Liver (tissue), 10 donors: ENCODE measurements at places on chromosomes 6 and 20.
A peak's percentile ranks its signal among the peaks of the same experiment; 100 is the strongest.

DNA sequence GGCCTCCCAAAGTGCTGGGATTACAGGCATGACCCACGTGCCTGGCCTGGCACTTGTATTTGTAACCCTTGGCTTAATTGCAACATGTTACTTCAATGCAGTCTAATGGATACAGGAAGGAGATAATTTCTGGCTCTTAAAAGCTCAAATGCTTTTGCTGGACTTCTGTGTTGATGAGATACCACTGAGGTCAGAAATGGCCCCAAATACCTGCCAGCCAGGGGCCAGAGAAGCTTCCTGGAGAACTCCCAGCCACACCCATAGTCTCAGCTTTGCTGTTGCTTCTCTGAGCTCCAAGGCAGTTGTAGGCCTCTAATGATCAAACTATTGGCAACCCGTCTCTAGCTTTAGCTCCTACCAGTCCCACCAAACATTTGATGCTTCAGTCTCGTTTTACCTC is 14.2 kb upstream of the ZNFX1 start:
- no peak overlapping the region for H3K27ac ChIP-seq
- no peak for DNase-seq
- H3K4me3 ChIP-seq, result no peak overlapping the region

- peak overlapping the region; percentile 64 for H3K27ac ChIP-seq
- no peak overlapping the region for H3K4me3 ChIP-seq
- no peak for DNase-seq
- H3K4me1 ChIP-seq, result peaks cover 6% of the 10 kb centered on the region
Measured at GRCh38 chr20:19974630-19975435, 42.3 kb upstream of the NAA20 start.

DNA sequence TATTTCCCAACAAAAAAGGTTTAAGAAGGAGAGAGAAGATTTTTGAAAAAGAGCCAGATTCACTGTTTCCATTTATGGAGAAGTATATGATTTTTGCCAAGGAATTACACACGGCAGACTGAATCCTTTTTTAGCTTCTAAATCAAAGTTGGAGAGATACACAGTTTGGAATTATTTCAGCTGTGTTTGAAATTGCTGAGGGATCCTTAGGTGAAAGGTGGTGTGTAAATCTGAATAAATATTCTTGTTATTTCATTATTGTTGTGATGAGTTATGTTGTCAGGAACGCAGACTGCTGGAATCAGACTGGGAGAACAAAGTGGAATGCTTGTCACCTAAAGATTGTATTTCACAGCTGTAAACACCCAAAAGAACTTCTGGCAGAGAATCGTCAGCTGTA is 168.5 kb upstream of the AKIRIN2 start:
- H3K4me1 ChIP-seq, result no peaks in the 10 kb centered on the region
- no peaks in the 10 kb centered on the region for H3K36me3 ChIP-seq
- no peak overlapping the region for H3K27ac ChIP-seq
- no peaks in the 10 kb centered on the region for H3K27me3 ChIP-seq
- DNase-seq, result no peak
- H3K4me3 ChIP-seq, result no peak overlapping the region

GRCh38 chr20:10666221-10667076 is 7.3 kb downstream of the JAG1 start:
- no peaks in the 10 kb centered on the region for H3K36me3 ChIP-seq
- no peak for DNase-seq
- H3K27ac ChIP-seq, result peak overlapping the region; percentile 21
- no peak overlapping the region for H3K4me3 ChIP-seq
- H3K27me3 ChIP-seq, result no peaks in the 10 kb centered on the region

DNA sequence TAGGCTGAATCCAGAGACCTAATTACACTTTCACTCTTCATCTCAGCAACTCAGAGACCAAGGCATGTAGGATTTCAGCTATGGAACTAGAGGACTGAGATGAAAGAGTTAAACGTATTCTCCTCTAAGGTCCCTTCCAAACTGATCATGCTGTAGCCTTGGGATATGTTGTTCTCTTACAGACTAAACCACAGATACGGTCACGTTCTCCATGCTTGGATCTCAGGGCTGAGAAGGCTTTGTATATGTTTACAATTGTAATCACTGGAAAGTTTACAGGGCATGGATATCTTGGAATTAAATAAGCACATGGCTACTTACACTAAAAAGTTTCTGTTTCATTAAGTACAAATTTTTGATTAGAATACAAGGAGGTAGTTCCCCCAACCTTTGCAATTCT is 50.1 kb downstream of the PKIB start:
- no peaks in the 10 kb centered on the region for H3K36me3 ChIP-seq
- no peak overlapping the region for H3K27ac ChIP-seq
- DNase-seq, result no peak
- no peaks in the 10 kb centered on the region for H3K4me1 ChIP-seq
- no peaks in the 10 kb centered on the region for H3K27me3 ChIP-seq

- no peak for DNase-seq
- no peaks in the 10 kb centered on the region for H3K4me1 ChIP-seq
- H3K36me3 ChIP-seq, result no peaks in the 10 kb centered on the region
- H3K27me3 ChIP-seq, result no peaks in the 10 kb centered on the region
- no peak overlapping the region for H3K27ac ChIP-seq
- H3K4me3 ChIP-seq, result no peak overlapping the region
Measured at GRCh38 chr6:83488861-83489260, 23.5 kb upstream of the PRSS35 start.

GRCh38 chr6:109867970-109868358 is 110.1 kb upstream of the GPR6 start:
- H3K36me3 ChIP-seq, result no peaks in the 10 kb centered on the region
- H3K4me3 ChIP-seq, result no peak overlapping the region

- no peaks in the 10 kb centered on the region for H3K36me3 ChIP-seq
- H3K4me3 ChIP-seq, result no peak overlapping the region
- peaks cover 4% of the 10 kb centered on the region for H3K27me3 ChIP-seq
- no peak overlapping the region for H3K27ac ChIP-seq
- DNase-seq, result no peak
Measured at GRCh38 chr6:40755749-40756452, 168.7 kb upstream of the LRFN2 start.

DNA sequence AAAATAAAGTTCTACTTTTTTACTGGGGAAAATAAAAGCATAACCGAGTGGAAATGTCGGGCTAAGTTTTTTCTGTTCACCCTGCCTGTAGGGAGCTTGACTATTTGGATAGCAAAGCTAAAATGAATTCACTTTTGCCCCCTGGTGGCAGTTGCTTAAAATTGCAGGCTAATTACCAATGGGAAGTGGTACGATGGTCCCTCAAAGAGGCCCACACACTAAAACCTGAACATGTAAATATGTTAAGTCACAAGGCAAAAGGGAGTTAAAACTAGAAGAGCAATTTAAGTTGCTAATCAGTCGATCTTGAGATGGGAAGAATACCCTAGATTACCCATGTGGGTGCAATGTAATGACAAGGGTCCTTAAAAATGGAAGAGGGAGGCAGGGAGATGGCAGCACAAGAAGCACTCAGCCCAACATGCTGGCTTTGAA is 916 bp upstream of the SUN5 start:
- no peak overlapping the region for H3K4me3 ChIP-seq
- no peaks in the 10 kb centered on the region for H3K36me3 ChIP-seq
- no peak for DNase-seq
- H3K4me1 ChIP-seq, result no peaks in the 10 kb centered on the region
- no peaks in the 10 kb centered on the region for H3K27me3 ChIP-seq
- no peak overlapping the region for H3K27ac ChIP-seq

- DNase-seq, result peak; percentile 62
- peaks cover 58% of the 10 kb centered on the region for H3K36me3 ChIP-seq
- peaks cover 3% of the 10 kb centered on the region for H3K4me1 ChIP-seq
- H3K27me3 ChIP-seq, result no peaks in the 10 kb centered on the region
Measured at GRCh38 chr20:32155017-32155981, 45.8 kb downstream of the TM9SF4 start.

DNA sequence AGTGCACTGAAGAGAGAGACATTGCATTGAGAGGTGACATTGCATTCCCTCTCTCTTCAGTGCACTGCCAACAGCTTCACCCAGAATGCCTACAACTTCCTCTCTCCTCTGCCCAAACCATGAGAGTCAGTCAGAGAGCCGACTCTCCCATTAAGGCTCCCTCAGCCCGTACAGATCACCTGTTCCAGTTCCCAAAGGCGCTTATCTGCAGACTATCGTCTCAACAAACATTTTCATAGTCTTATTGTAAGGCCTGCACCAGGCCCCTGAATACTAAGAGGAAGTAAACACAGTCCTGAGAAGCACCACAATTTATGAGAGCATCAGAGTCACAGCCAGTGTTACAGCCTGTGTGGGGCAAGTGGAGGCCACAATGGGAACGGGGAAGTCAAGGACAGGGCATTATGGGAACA is 53.7 kb downstream of the GFOD1 start:
- peaks cover 11% of the 10 kb centered on the region for H3K4me1 ChIP-seq
- no peak overlapping the region for H3K27ac ChIP-seq
- H3K27me3 ChIP-seq, result no peaks in the 10 kb centered on the region
- H3K4me3 ChIP-seq, result no peak overlapping the region

- H3K36me3 ChIP-seq, result no peaks in the 10 kb centered on the region
- H3K27me3 ChIP-seq, result no peaks in the 10 kb centered on the region
- no peak for DNase-seq
- no peak overlapping the region for H3K27ac ChIP-seq
- H3K4me1 ChIP-seq, result no peaks in the 10 kb centered on the region
Measured at GRCh38 chr6:45688180-45688579, 310.4 kb upstream of the SUPT3H start.

DNA sequence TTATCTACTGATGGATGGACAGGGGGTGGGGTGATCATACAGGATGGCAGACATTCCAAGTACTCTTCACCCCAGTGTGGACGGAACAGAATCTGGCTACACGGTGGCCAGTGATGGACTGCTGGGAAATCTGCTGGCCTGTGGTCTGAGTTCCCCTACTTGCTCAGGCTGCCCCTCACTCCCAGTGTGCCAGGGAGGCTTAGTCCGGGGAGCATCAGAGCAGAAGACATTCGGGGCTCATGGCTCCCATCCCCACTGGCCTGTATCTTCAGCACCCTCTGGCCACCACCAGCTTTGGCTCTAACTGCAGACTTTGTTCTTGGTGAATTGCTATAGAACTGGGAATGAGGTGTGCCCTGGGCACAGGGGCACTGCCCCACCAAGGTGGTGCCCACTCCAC is 15.3 kb downstream of the TLDC2 start:
- H3K27me3 ChIP-seq, result no peaks in the 10 kb centered on the region
- no peak for DNase-seq
- H3K36me3 ChIP-seq, result peaks cover 14% of the 10 kb centered on the region

DNA sequence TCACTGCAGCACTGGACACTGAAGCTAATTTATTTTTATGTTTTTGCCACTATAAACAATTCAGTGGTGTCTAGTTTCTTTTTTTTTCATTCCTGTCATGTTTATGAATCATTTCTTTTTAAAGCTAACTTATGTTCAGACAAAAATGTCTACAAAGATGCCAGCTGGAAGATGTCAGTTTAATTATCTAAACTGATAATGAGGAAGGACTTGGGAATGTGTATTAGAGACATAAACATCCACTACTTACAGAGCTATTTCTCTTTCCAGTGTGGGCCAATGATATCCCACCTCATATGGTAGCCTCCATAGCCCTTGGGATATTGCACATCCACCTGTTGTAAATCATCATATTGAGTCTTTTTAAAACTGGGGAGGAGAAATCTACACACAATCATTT is 132.1 kb upstream of the FAM184A start:
- H3K4me3 ChIP-seq, result no peak overlapping the region
- peaks cover 18% of the 10 kb centered on the region for H3K4me1 ChIP-seq
- no peak overlapping the region for H3K27ac ChIP-seq
- DNase-seq, result no peak

DNA sequence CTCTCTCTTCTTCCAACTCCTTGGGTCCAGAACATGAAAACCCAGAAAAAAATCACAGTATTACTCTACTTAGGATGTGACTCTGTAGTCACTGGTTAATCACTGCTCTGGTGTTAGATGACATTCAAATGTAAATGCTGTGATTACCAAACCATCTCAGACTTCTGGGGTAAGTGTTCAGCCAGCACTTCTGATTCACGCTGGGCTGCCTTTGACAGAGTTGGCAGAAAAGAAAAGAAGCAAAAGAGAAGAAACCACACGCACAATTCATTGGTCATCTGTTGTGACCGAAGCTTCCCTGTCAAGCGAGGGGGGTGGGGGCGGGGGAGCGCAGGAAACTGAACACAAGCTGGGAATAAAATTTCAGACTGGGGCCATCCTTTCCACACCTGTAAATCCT is 82.7 kb downstream of the PSMG4 start:
- H3K4me3 ChIP-seq, result no peak overlapping the region
- H3K36me3 ChIP-seq, result no peaks in the 10 kb centered on the region
- H3K4me1 ChIP-seq, result peaks cover 7% of the 10 kb centered on the region
- peak overlapping the region; percentile 75 for H3K27ac ChIP-seq
- H3K27me3 ChIP-seq, result no peaks in the 10 kb centered on the region

DNA sequence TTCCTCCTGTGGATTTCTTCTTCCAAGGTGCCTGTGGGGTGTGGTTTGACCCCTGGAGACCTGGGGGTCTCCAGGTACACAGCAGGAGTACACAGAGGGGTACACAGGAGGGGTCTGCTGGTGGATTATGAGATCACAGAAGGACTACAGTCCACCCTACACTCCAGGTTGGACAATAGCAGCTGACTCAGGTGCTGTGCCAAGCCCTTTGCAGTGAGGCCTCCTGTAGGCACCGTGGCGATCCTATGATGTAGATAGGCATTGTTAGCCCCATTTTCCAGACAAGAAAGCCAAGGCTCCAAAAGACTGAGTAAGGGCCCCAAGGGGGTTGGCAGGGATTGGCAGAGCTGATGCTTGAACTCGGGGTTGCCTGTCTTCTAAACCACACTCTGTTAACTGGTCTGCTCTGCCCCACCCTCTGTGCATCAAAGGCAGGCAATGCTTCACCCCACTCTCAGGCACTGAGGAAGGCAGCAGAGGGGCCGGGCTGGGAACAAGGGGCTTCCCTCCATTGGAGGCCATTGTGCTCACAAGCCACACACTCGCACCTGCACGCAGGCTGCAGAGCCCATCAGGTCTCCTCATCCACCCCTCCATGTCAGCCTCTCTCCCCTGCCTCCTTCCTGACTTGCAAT is 77.5 kb upstream of the SIRPA start:
- no peak overlapping the region for H3K4me3 ChIP-seq
- no peak overlapping the region for H3K27ac ChIP-seq
- no peaks in the 10 kb centered on the region for H3K27me3 ChIP-seq
- DNase-seq, result no peak

GRCh38 chr6:18100296-18100695 is 22.2 kb downstream of the NHLRC1 start:
- no peaks in the 10 kb centered on the region for H3K27me3 ChIP-seq
- no peak overlapping the region for H3K27ac ChIP-seq
- no peak for DNase-seq
- no peak overlapping the region for H3K4me3 ChIP-seq
- H3K4me1 ChIP-seq, result no peaks in the 10 kb centered on the region

GRCh38 chr20:10902174-10902573 is 228.4 kb upstream of the JAG1 start:
- no peak overlapping the region for H3K4me3 ChIP-seq
- H3K27me3 ChIP-seq, result no peaks in the 10 kb centered on the region
- no peaks in the 10 kb centered on the region for H3K36me3 ChIP-seq
